ENCODE measurements at places on chromosomes 7 and 10.

GRCh38 chr10:72759584-72759983, 67.6 kb downstream of the MCU start:
- DNase-seq = no peak

GRCh38 chr7:75771224-75771623, 787 bp downstream of the CCL26 start:
- no peak for DNase-seq

DNA sequence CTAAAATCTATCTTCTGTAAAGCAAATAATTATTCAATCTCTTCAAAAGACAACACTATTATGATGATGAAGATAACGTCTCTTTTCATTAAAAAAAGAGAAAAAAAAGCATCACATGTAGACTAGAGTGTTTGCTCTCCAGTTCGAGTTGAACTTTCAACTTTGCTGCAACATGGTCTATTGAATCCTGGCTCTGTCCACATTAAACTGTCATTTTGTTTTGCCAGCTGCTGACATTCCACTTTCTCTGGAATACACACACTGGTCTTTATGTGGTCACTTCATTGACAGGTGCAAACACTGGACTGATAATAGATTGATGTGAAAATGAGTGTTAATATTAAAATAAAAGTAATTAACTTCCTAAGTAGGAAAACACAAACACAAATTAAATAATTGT, 61.7 kb downstream of the PTF1A start:
- no peak for DNase-seq

DNA sequence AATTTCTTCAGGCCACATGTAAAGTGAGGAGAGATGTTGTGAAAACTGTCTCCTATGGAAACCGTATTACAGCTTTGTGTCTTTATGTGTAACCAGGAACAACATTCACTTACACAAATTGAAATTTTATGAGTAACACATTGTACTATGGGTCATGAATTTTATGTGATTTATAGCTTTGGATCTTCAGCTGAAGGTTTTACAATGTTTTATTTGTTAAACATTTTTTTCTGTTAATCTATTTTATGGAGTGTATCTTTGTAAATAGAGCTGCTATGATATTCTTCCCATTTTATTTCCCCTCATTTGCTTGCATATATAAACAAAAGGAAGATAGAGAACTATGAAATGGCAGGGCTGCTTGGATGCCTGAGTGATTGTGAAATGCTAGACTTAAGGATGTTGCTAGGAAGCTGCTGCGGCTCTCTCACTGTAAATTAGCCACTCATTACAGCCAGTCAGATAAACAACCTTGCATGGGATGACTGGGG, 104.5 kb upstream of the PCLO start:
- peak; percentile 96 for DNase-seq

DNA sequence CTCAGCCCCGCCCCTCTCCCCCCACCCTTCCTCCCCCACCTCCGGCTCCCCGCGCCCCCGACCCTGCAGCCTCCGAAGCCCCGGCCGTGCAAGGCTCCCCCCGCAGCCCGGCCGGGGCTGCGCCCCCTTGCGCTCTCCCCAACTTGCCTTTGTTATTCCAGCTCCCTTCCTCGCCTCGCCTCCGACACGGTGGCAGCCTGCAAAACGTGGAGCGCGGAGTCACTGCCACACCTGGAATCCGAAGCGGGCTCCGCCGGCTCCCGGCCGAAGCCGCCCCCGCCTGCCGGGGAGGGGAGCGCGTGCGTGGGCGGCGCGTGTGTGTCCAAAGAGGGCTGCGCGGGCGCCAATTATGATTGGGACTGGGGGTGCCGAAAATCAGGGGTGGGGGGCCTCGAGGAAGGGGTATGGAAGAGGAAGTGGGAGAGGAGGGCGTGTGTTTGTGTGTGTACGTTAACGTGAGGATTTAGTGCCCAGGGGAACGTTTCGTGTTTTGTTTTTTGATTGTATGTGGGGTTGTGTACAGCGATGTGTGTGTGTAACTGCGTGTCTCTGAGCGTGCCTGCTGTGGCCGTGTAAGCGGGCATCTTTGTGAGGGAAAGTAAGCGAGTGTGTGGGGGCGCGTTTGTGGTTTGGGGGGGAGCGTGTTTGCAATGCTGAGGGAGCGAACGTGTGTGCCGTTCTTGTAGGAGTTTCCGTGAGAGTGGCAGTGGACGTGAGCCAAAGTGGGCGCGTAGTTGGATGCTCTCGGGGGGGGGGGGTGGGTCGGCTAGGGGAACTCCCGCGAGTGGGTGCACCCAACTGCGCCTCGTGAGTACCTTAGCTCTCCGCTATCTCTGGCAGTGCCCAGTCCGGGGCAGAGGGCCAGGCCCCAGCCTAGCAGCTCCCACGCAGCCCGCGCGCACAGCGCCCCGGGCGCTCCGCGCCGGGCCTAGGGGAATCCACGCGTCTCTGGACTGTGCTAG, 1.2 kb upstream of the ZMIZ1 start:
- DNase-seq = peak; percentile 78

DNA sequence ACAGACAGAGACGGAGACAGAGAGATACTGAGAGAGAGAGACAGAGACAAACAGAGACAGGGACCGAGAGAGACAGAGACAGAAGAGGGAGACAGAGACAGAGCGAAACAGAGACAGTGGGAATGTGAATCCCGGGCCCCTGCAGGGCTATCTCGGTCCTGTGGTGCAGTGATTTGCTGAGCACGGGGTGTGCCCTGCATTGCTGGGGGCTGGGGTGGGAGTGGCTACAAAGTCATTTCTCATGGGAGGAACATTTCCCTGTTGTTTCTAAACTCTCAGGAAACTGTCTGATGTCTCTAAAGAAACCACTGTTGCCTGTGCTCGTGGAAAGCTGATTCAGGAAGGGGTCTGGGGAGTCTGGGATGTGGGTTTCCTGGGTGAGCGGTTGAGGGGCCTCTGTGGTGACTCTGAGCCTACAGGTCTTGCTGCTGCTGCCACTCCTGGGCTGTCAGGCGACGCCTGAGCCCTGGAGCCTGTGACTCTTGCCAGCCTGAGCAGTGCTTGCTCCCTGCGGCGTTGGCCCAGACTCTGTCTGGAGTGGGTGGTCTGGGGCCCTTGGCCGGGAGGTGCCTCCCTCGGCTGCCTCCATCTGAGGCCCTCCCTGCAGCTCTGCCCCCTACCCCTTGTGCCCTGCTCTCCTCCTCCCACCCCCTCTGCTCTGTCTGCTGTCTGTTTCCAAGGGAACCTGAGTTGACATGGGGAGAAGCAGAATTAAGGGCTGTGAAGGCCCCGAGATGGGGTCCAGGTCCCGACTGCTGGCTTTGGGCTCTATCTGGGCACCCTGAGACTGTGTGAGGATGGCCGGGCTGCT, 292.0 kb downstream of the WDR37 start:
- DNase-seq = no peak

GRCh38 chr10:1034758-1035157, 9.1 kb upstream of the IDI2 start:
- DNase-seq = no peak

GRCh38 chr7:107049971-107050532, 5.5 kb downstream of the PRKAR2B start:
- no peak for DNase-seq

- no peak for DNase-seq
These were observed 11.8 kb downstream of the MET start for GRCh38 chr7:116683786-116684185.

- DNase-seq = no peak
These were observed 28.6 kb downstream of the VIM start for GRCh38 chr10:17256627-17257026.

DNA sequence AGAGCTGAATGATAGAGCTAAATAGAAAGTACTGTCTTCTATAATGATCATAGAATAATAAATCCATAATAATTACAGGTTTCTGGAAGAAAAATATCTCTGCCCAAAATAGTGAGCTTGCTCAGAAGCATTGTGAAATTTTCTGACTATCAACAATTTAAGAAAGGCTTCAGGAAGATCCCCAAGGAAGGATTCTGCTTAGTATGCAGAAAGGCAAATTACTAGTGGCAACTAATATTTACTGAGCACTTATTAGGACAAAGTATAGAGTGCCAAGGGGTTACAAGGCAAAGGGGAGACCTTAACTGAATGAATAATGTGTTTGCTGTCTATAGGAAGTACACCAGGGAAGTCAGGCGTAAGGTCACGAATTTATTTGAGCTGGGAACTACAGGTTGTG, 158.1 kb upstream of the LRRTM3 start:
- no peak for DNase-seq

GRCh38 chr7:148962823-148963582, 65.3 kb downstream of the PDIA4 start:
- DNase-seq = peak; percentile 71

GRCh38 chr10:72736828-72737220, 44.9 kb downstream of the MCU start:
- no peak for DNase-seq

GRCh38 chr7:158633055-158633956, 45.7 kb upstream of the PTPRN2 start:
- DNase-seq = no peak

Data from DMS153 (cell line).